ENCODE measurements at places on chromosomes 5 and 9. TPM values are rescaled to one million over a fixed set of nuclear protein-coding genes. Genes with fewer than 3 reads are reported as not detected.

The TUT7 gene
- total RNA-seq, result 42.3 TPM

The SQSTM1 gene
- total RNA-seq, result 857 TPM

The GOLGA2 gene
- 135 TPM for total RNA-seq

The IL17B gene
- total RNA-seq, result 0.38 TPM

The ZNF658 gene
- total RNA-seq, result 5.4 TPM

The BASP1 gene
- total RNA-seq, result 161 TPM

The PCDHGA6 gene
- 3.1 TPM for total RNA-seq

The NR2F1 gene
- total RNA-seq, result 33.2 TPM

The CORO2A gene
- 0.56 TPM for total RNA-seq

The PIP5KL1 gene
- 2.0 TPM for total RNA-seq

The SLC6A7 gene
- total RNA-seq, result under 0.01 TPM

The PITX1 gene
- 0.38 TPM for total RNA-seq

The SLC35D2 gene
- 13.4 TPM for total RNA-seq

The SLCO6A1 gene
- not detected for total RNA-seq

The PCDHGB6 gene
- 2.5 TPM for total RNA-seq

The PNPLA7 gene
- total RNA-seq, result 1.4 TPM

The TSLP gene
- total RNA-seq, result 13.5 TPM

The PLAC8L1 gene
- not detected for total RNA-seq

The PCDHA6 gene
- total RNA-seq, result 3.1 TPM

The LRRC14B gene
- not detected for total RNA-seq

The FAM151B gene
- 3.8 TPM for total RNA-seq

The FOXD4 gene
- total RNA-seq, result 0.19 TPM

The ZFP37 gene
- 2.3 TPM for total RNA-seq

The WDR31 gene
- total RNA-seq, result 1.3 TPM

The TCF7 gene
- total RNA-seq, result under 0.01 TPM

The PKD2L2 gene
- 0.38 TPM for total RNA-seq

The SMIM33 gene
- total RNA-seq, result under 0.01 TPM

The ADAMTS13 gene
- total RNA-seq, result 1.2 TPM

The GRXCR2 gene
- not detected for total RNA-seq

The FOXI1 gene
- under 0.01 TPM for total RNA-seq

The F2RL1 gene
- total RNA-seq, result 24.3 TPM

The OR1J1 gene
- total RNA-seq, result not detected

The MYMK gene
- not detected for total RNA-seq

The SPEF2 gene
- total RNA-seq, result 5.1 TPM

The PHYHD1 gene
- 5.9 TPM for total RNA-seq

The ROR2 gene
- total RNA-seq, result 0.38 TPM

The VAV2 gene
- total RNA-seq, result 15.2 TPM

The ZNF622 gene
- 64.3 TPM for total RNA-seq

The HACD4 gene
- 3.5 TPM for total RNA-seq

The CBY3 gene
- total RNA-seq, result not detected

The HTR4 gene
- total RNA-seq, result not detected

The FAM221B gene
- not detected for total RNA-seq

The LCN10 gene
- total RNA-seq, result not detected

The PCDHA2 gene
- total RNA-seq, result under 0.01 TPM

The KCNIP1 gene
- total RNA-seq, result not detected

The C9orf50 gene
- not detected for total RNA-seq

The DDX31 gene
- 12.1 TPM for total RNA-seq

The IL9 gene
- total RNA-seq, result not detected

The RARS1 gene
- total RNA-seq, result 258 TPM

The PCDHB13 gene
- 1.1 TPM for total RNA-seq

The HSPA4 gene
- 213 TPM for total RNA-seq

The SLF1 gene
- total RNA-seq, result 5.9 TPM

The PCDHA9 gene
- total RNA-seq, result under 0.01 TPM

The C6 gene
- total RNA-seq, result under 0.01 TPM

The SLC23A1 gene
- total RNA-seq, result not detected

The CCDC192 gene
- total RNA-seq, result not detected

The COL23A1 gene
- 0.28 TPM for total RNA-seq

The LMX1B gene
- total RNA-seq, result under 0.01 TPM

The ARHGEF39 gene
- total RNA-seq, result 3.6 TPM

All from regular cardiac myocyte (primary cell).